GM23338 (cell line): ENCODE measurements at places on chromosomes 16 and 17.
A peak's percentile ranks its signal among the peaks of the same experiment; 100 is the strongest.

GRCh38 chr17:27572665-27573064 lies 58.3 kb upstream of the LGALS9 start:
- H3K36me3 ChIP-seq = no peaks in the 10 kb centered on the region
- H3K27me3 ChIP-seq = no peaks in the 10 kb centered on the region
- peaks cover 54% of the 10 kb centered on the region for H3K4me1 ChIP-seq
- H3K27ac ChIP-seq = 0 out of 2 replicates have a peak overlapping the region, but pooled peaks have one; percentile 51
- no peak overlapping the region for H3K4me3 ChIP-seq

DNA sequence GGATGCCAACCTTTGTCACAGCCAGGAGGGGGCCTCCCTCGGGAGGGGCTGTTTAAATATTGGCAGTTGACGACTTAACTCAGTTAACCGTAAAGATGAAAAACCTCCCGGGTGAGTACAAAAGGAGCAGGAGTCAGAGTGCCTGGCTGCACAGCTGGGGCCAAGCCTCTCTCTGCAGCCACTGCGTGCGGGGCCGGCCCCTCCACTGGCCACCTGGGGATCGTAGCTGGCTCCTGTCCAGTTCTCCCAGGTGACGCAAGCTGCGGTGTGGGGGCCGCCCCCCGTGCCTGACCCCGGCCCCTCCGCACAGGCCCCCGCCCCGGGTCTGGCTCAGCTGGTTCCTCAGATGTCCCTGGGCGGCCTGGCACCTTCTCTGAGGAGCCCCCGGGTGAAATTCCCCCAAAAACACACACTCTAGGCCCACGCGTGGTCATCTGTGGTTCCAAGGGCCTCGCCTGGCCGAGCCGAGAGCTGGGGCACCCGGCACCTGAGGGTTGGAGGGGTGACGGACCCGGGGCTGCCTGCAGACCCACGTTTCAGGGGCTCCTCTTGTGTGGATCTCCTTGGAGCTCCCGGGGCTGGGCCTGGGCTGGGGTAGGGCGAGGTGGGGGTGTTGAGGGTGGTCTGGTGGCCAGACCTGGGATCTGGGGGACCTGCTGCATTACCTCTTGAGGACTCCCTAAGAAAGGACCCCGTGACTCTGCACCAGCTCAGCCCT lies 7.4 kb upstream of the CACNA1H start:
- no peak overlapping the region for H3K4me3 ChIP-seq
- no peaks in the 10 kb centered on the region for H3K36me3 ChIP-seq
- no peak for DNase-seq
- H3K27ac ChIP-seq = no peak overlapping the region
- H3K27me3 ChIP-seq = no peaks in the 10 kb centered on the region

DNA sequence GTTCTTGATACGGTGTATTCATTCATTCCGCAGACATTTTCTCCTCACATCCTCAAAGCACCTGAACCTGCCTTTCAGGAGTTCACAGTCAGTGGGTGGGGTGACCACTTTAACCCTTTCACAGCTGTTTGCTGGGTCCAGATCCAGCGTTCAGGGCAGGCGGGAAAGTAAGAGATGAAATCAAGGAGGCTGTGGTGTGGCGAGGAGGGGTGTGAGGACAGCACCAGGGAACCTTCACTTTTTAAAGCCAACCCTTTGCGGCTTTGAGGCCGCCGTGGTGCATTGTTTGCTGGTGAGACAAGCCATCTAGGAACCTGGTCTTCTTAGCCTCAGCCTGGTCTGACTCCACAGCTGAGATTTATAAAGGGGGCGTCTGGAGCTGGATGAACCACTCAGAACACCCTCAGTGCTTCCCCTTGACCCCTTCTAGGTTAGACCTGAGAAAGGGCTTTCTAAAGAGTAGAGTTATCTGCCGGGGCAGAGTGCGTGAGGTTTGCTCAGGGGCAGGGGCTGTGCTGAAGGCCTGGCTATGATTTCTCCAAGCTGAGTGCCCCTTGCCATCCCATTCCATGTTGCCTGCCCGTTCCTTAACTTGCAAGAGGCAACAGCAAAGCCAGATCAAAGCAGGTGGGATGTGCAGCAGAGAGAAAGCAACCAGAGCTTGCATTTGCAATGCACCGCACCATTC lies 933 bp downstream of the CCR7 start:
- H3K36me3 ChIP-seq = peaks cover 7% of the 10 kb centered on the region; the same call in 1 of the 2 replicates
- no peak for DNase-seq
- no peak overlapping the region for H3K27ac ChIP-seq
- H3K4me3 ChIP-seq = no peak overlapping the region
- peaks cover 7% of the 10 kb centered on the region for H3K4me1 ChIP-seq

DNA sequence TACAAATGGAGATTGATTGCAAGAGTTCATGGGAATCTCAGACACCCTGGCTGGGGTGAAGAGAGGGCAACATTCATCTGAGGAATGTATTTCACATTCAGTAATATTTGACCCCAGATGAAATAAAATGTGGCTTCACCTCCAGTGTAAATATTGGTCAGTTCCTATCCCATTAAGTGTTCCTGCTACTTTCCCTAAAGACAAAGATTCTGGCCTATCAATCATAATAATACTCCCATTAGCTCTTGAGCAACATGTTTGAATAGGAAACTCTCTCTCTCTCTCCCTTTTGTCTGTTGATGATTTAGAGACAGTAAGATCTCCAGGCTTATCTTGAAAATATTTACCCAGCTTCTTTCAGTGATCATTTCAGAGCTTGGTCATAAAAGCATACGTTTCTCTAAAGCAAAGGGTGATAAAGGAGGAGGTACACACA lies 70.1 kb downstream of the KCNJ2 start:
- no peaks in the 10 kb centered on the region for H3K36me3 ChIP-seq
- H3K27ac ChIP-seq = no peak overlapping the region

DNA sequence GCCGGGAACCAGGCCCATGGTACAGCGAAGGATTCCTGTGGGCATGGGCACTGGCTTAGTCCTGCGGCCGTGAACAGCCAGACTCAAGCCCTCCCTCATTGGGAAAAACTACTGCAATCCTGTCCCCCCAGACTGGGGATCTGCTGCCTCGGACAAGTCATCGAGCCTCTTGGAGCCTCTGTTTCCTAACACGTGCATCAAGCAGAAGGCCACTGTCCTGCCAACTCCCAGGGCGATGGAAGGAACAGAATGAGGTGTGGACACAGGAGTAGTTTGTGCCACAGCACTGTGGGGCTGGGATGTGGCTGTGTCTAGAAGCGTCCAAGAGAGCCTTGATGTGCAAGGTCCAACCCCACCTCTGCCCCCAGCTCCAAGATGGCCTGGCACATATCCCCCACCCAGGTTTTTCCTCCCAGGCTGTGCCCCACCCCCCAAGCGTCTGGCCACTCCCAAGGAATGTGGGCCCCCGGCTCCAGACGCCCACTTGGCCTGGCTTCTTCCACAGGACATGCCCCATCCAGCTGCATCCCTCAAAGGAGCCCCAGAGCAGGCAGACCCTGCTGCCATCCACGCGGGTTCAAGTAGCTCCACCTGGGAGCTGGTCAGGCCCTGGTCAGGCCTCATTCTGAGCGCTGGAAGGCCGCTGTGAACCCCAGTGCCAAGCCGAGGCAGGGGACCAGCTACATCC lies 3.4 kb downstream of the CAMKK1 start:
- no peak overlapping the region for H3K4me3 ChIP-seq
- H3K36me3 ChIP-seq = no peaks in the 10 kb centered on the region
- H3K4me1 ChIP-seq = peaks cover 28% of the 10 kb centered on the region

GRCh38 chr17:63950940-63951907 lies 19.1 kb upstream of the CD79B start:
- H3K27ac ChIP-seq = no peak overlapping the region
- DNase-seq = peak; percentile 74
- no peak overlapping the region for H3K4me3 ChIP-seq
- H3K4me1 ChIP-seq = no peaks in the 10 kb centered on the region
- no peaks in the 10 kb centered on the region for H3K36me3 ChIP-seq

DNA sequence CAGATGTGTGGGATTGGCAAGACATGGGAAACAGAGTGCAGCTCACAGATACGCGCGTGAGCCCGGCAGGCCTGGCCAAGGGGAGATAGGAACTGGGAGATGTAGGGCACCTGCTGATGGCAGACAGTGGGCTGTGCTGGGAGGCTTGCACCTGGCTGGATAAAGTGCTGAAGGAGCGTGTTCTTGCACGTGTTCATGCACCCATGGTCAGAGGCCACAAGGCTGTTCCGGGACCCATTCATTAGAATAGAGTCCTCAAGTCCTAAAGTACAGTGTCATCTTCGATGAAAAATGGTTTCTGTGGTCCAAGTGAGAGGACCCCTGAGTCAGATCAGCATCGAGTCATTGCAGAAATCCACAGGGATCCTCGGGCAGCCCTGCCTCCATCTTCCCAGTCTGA lies 236.4 kb downstream of the CCDC182 start:
- no peak overlapping the region for H3K4me3 ChIP-seq
- H3K4me1 ChIP-seq = peaks cover 25% of the 10 kb centered on the region
- H3K36me3 ChIP-seq = no peaks in the 10 kb centered on the region
- no peak for DNase-seq
- no peaks in the 10 kb centered on the region for H3K27me3 ChIP-seq
- no peak overlapping the region for H3K27ac ChIP-seq
